ENCODE measurements at places on chromosomes 11 and 22.

DNA sequence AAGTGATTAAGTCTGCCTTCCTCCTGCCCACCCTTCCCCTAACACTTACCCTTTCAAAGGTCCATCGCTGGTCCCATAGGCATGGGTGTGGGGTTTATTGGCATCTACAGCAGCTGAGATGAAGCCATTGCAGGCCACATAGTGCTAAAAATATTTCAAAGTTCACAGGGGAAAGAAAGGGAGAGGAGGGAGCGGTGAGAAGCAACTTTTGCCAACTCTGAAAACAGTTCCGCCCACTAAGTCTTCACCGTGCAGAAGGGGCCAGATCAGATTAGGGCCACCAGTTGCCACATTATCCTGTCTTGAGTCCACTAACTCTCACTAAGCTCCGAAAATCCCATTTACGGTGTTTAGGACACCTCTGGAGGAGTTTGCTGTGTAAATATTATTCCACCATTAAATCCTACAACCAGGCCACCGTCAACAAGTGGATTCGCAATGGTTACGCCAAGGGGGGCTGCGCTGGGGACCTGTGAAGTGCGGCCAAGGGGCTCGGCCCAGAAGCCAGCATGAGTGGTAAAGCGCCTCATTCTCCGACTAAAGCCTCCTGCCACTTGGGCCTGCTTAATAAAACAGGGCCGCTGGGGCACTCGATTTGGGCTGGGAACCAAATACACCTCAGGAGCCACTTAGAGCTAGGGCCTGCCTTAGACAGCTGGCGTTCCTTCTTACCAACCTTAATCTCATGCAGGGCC is 534.9 kb downstream of the MIAT start:
- DNase-seq = no peak

DNA sequence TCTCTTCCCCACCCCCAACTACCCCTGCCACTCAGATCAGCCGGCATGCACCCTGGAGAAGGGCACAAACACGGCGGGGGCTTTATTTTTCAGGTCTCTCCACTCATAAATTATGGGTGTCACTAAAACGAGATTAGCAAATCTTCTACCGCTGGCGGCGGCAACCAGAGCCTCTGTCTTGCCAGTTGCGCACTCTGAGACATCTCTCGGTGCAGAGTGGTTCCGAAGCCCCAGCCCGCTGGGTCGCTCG is 125.3 kb upstream of the C11orf58 start:
- no peak for DNase-seq

DNA sequence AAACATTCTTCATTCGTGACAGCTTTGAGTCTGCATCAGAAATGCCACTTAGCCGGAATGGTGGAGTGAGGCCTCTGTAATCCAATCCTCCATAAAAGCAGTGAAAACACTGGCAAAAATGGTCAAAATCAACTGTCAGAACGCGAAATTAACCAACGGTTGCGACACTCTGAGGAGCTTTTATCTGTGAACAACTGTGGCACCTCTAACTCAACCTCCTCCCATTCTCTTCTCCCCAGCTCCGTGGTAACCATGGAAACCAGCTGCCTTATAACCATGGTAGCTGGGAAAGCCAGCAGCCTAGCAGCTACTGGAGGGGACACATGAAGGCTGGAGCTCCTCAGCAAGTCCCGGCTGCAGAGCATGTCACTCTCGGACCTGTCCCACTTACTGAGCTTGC is 20.3 kb downstream of the AP2A2 start:
- no peak for DNase-seq

- no peak for DNase-seq
Observed at GRCh38 chr22:29816980-29817379, 21.1 kb downstream of the ASCC2 start.

DNA sequence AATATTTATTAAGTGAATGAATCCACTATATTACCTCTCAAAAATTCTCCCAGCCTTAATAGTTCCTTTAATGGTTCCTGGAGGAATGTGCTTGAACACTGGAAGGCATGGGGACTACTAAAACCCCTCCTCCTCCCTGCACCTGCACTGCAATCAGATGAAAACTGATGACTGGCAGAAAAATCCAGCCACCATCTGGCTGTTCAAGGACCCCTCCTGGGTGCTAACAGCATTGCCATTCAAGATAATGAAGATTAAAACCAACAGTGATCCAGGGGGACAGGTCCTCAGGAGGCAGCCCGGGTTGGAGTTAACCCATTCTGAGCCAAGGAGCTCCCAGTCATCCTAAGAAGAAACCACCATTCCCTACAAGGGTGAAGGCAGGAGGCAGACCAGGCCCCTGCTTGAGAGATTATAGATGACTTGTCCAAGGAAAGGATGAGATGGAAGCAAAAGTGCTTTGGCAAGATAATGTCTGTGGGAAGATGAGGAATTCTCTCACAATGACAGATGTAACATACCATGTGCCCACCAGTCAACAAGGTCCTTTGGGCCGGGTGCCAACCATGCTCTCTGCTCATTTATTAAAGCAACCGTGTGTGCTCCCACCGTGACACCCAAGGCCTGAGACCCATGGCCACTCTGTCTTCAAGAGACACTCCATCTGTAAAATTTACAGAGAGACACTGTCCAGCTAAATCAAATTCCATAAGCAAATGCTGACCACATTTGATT is 90.6 kb downstream of the LARGE1 start:
- DNase-seq = no peak

- no peak for DNase-seq
Observed at GRCh38 chr11:87972133-87972532, 203.1 kb downstream of the RAB38 start.

- DNase-seq = no peak
Observed at GRCh38 chr11:7348432-7349304, 97.0 kb downstream of the SYT9 start.

DNA sequence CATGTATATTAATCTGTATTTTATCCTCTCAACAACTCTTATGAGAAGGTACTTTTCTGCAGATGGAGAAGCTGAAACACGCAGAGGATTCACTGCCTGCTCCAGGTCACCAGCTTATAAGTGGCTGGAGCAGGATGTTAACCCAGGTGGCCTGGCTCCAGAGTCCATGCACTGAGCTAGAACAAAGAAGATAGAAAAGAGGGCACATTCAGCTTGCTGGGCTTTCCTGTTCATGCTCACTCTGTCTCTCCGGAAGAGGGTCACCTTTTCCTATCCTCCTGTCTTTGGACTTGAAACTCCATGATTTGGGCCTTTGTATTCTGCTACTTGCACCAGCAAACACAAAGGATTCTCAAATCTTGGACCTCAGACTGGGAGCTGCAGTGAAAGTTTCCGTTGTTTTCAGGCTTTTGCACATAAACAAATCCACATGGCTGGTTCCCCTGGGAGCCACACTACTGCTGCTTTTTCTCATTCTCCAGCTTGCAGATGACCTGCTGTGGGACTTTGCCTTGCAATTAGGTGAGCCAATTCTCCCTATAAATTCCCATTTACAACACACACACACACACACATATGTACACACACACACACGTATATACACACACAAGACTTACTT is 117.3 kb upstream of the GRK3 start:
- no peak for DNase-seq

Measured in activated gamma-delta T cell (primary cell).